Activated T-cell treated with anti-CD3 and anti-CD28 coated beads, Interleukin-2, amount 50 U/mL, for 4 hours (primary cell): ENCODE measurements at places on chromosomes 16 and 17. TPM values are rescaled to one million over a fixed set of nuclear protein-coding genes. Genes with fewer than 3 reads are reported as not detected.
A peak's percentile ranks its signal among the peaks of the same experiment; 100 is the strongest.

The RAB11FIP4 gene
- 10.8 TPM for total RNA-seq

The TPSG1 gene
- not detected for total RNA-seq

DNA sequence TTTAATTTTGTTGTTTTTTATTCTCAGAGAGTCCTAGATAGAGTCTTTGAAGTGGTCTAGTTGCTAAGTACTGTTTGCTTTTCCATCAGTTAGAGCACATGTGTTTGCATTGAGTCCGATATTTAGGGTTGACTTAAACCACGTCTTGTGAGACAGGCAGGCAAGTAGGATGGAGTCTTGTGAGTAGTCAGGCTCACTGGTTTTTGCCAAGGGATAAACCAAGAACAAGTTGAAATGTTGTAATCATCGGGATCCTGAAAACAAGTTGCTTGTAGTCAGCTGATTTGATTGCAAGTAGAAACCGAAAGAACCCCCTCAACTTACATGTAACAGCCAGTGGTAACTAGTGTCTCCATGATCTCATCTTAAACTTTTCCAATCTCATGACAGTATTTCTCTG is 17.2 kb downstream of the ATP6V0A1 start:
- no peak for DNase-seq

- DNase-seq, result no peak
Measured at GRCh38 chr16:85304337-85304736, 192.1 kb upstream of the CIBAR2 start.

DNA sequence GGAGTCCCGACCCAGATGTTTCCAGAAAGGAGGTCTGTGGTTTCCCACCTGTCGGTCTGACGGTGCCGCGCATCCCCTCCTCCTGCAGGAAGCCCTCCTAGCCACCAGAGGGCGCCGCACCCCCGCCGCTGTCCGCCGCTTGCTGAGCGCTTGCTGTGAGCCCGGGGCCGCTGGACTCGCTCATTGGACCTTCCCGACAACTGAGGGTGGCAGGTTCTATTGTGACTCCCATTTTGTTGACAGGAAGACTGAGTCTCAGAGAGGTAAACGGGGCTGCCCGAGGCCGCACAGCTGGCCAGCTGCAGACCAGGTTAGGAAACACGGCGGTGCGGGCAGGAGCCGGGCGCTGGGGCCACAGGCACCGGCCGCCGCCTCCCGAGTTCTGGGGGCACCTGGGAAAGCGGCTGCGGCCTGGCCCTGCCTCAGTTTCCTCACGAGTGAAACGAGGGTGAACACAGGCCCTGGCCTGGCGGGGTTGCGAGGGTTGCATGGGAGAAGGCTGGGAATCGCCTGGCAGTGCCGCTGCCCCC is 191.1 kb upstream of the CIBAR2 start:
- DNase-seq, result peak; percentile 71

The SOST gene
- not detected for total RNA-seq

- DNase-seq, result no peak
Measured at GRCh38 chr17:9368631-9369030, 207.0 kb downstream of the STX8 start.

GRCh38 chr17:79652999-79653643 is 42.3 kb upstream of the RBFOX3 start:
- no peak for DNase-seq

The HAS3 gene
- 1.3 TPM for total RNA-seq

DNA sequence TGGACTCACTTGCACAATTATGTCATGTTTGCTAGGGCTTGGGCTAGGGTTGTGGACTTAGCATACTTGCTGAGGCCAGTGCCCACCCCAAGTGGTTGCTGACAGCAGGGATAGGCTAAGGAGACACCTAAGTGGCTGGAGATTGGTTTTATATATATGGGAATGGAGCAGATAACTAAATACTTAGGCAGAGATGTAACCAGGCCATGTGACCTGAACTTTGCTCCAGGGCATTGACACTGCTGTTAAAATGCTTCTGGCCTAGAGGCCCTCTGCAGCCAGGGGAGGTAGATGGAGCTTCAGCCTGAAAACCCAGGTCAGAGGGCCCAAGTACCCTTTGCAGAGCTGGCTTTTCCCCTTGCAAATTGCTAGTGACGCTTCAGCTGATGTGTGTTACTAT is 1.4 kb upstream of the ITGB3 start:
- DNase-seq, result no peak
